ENCODE measurements at places on chromosomes 6 and 20. TPM values are rescaled to one million over a fixed set of nuclear protein-coding genes. Genes with fewer than 3 reads are reported as not detected.

- DNase-seq: no peak
Observed at GRCh38 chr20:35555951-35556645, 14.2 kb downstream of the ERGIC3 start.

DNA sequence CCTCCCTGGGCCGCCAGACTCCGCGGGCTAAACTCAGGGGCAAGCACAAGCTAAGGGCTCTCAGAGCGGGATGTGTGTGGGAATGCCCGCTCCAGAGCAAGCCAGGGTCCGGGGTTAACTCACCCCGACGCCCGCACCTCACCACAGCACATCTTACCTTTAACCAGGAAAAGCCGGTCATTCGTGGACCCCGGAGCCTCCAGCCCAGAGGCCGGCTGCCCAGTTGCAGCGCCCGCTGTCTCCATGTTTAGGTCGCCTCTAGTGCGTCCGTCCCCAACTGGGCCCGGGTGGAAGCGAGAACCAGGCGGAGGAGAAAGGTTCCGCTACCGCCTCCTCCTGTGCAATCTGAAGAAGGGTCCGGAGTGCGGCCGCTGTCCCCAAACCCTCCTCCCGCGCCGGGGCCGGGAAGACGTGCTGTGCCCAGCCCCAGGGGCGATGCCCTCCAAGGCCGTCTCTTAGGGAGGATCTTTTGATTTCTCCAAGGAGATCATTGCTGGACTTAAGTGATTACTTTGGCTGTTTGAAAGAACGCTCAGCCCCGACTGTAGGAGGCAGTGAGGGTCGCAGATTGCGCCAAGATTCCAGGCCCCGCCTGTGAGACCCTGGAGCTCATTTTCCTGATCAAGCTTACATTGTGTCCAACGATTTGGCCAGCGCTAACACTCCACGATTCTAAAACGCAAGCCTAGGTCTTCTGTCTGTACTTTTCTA, at the start of gene TMEM242:
Gene TMEM242, minus strand, starts transcription at position 265 of the 711 bp plus-strand sequence. Its CDS starts 20 bp downstream, at position 245.
- peak; percentile 91 for DNase-seq

DNA sequence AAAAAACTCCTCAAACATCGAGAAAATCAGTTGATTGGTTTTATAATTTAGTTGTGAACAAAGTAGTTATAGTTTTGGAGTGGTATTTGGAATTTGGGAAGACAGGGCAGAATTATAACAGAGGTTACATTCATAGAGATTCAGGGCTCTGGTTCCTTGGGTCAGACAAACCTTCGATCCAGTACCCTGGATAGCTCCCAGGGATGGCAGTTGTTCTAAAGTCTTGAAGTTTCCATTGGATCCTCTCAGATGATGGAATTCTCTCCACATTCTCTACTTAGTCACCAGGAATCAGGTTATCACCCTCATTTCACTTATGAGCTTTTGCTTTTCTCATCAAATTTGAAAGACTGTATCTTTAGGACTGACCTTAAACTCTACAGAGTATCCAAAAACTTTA, 285.1 kb downstream of the CENPW start:
- DNase-seq: no peak

RAMACL gene
- total RNA-seq: 0.44 TPM

- DNase-seq: peak; percentile 43
Observed at GRCh38 chr20:32763202-32764004, 1.2 kb downstream of the DNMT3B start.

ENPP5 gene
- total RNA-seq: 1.4 TPM

- no peak for DNase-seq
Observed at GRCh38 chr6:3659748-3660147, 91.8 kb downstream of the PXDC1 start.

- peak; percentile 39 for DNase-seq
Observed at GRCh38 chr6:110255211-110255750, 75.1 kb downstream of the CDC40 start.

DNA sequence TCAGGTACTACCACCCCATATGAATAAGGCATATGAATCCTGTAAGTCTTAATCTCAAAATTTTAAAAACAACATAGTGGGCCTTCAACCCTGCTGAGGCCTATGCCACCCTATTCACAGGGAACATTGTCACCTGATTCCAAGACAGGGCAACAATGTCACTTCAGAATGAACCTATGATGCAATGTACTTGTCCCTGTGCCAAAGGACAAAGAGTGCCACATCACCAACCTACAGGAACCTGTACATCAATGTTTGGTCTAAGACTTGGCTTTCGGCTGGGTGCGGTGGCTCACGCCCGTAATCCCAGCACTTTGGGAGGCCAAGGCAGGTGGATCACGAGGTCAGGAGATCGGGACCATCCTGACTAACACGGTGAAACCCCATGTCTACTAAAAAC, 318.5 kb upstream of the JARID2 start:
- no peak for DNase-seq

DNA sequence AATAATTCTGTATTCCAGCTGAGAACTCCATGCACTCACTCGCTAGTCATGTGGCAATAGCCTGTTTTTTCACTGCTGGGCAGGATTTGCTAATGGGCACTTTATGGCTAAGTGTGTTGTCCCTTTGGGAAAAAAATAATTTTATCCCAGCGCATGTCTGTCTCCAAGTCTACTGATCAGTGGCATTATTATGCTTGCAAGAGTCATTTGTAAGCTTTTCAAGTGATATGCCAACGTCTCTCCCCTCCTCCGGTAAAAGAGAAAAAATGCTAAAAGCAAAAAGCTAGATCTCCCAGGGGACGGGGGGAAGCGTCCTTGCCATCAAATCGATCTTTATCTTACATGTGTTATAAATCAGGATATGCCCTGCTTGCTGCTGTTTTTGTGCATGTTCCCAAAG, 407.7 kb downstream of the CDH26 start:
- DNase-seq: no peak

- DNase-seq: no peak
Observed at GRCh38 chr20:18533491-18533890, 25.8 kb downstream of the SEC23B start.

DNA sequence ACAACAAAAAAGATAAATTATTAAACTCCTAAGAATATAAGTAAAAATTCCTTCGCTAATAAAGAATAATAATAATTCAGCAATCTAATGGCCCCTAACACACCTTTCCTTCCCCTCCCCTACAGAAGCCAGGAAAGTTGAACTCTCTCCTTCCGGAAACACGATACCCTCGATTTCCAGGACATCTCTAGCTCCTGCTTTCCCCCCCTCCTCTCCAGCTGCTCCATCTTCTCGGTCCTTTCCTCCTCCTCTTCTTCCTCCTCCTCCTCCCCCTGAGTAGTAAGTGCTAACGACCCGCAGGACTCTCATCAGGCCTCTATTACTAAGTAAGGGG, 603 bp downstream of the TASP1 start:
- no peak for DNase-seq

GRCh38 chr20:62342910-62343309, 24.2 kb downstream of the LAMA5 start:
- no peak for DNase-seq

C6orf47 gene
- total RNA-seq: 30.7 TPM

DNA sequence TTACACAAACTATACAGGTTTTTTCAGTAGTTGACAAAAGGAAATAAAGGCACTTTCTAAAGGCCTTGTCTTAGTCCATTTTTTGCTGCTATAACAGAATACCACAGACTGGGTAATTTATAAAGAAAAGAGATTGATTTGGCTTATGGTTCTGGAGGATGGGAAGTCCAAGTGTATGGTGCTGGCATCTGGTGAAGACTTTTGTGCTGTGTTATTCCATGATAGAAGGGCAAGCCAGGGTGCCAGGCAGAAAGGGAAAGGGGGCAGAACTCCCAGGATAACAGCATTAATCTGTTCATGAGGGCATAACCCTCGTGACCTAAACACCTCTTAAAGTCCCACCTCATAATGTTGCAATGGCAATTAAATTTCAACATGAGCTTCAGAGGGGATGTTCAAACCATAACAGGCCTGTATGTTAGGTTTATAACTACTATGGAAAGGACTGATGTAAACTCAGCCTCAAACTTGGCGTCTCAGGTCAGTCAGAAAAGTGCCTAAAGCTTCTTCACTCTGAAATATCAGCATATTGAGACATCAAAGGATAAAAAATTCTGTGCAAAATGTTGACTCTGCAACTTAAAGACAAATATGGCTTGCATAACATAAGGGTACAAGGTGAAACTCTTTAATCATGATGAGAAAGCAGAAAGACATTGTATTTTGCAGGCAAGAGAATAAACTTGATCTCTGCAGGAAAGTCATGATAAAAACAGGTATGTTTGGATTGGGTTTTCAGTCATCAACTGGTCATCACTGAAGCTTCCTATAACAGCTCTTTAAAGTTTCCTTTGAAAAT, 42.8 kb downstream of the RNF217 start:
- no peak for DNase-seq

DNA sequence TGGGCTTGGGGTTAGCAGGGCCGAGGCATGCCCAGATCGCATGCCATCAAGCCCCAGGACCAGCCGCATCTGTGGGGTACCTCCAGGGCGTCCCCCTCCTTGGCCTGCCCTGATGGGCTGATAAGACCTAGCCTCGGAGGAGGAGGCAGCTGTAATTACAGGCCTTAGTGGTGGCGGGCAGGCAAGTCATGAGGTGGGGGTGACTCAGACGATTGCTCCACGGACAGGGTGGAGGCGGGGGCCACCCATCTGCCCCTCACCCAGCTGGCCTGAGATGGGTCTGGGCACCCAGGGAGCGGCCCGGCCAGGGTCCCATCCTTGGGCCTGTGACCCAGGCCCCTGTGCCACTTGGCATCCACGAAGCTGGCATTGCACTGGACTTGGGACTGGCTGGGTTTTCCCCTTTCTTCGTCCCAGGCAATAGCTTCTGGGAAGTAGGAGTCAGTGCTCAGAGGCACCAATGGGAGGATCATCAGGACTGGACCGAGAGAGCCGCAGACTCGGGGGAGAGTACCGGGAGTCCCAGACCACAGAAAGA, 57.5 kb downstream of the CEBPB start:
- no peak for DNase-seq

UFL1 gene
- total RNA-seq: 23.7 TPM

PACRG gene
- not detected for total RNA-seq

DNA sequence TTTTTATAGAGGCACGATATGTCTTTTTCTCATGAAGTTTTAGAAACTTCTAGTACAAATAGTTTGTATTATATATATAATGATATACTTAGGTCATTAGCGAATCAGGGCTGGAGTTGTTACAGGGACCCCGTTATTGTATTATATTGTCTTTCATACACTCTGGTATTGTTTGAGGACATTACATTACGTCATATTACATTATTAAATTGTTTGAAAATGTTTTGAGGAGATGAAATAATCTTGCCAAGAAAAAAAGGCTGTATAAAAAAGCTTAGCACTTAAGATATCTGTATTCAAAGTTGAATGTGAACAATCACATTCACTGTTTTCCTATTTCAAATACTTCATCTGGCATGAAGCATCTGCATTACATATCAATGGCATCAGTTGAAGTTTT, 239.6 kb upstream of the ASCC3 start:
- no peak for DNase-seq

GRCh38 chr20:49607568-49607967, 39.6 kb upstream of the PTGIS start:
- DNase-seq: no peak

- DNase-seq: no peak
Observed at GRCh38 chr20:884983-885952, 30.9 kb downstream of the ANGPT4 start.

TPD52L1 gene
- total RNA-seq: not detected

DNA sequence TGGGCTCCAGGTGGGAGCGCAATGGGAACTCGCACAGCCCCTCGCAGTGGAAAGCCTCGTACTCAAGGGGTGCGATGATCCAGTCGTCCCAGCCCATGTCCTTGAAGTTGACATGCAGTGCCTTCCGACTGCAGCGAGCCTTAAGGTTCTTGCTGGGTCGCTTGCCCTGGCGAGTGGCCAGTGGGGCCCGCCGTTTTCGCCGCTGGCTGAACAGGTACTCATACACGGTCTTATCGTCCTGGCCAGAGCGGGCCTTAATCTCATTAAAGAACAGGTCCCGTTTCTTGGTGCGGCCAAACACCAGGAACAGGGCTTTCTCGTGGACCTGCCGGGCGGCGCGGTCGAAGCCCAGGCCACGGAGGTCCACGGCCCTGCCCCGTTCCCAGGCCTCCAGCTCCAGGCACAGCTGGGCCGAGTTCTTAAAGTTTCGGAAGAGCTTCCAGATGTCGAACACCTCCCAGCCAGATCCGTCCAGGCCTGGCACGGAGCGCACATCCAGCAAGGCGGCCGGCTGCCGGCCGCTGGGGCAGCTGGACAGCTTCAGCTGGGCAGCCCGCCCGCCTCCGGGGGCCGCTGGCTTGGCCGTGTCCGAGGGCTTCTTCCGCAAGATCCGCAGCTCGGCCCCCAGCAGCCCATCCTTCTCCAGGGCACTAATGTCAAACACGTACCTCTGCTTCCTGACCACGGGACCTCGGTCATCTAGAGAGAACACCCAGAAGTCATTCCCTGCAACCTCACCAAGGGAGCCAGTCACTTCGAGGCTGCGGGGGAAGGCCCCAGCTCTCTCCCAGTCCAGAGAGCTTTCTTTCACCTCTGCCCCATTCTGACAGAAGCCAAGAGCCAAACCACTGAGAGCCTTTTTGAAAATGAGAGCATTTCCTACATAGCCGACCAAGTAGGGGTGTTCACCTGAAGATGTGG, 3.7 kb downstream of the GDF5 start:
- DNase-seq: no peak

SRSF3 gene
- 389 TPM for total RNA-seq

- DNase-seq: no peak
Observed at GRCh38 chr6:166774770-166775169, 147.7 kb upstream of the RPS6KA2 start.

DNA sequence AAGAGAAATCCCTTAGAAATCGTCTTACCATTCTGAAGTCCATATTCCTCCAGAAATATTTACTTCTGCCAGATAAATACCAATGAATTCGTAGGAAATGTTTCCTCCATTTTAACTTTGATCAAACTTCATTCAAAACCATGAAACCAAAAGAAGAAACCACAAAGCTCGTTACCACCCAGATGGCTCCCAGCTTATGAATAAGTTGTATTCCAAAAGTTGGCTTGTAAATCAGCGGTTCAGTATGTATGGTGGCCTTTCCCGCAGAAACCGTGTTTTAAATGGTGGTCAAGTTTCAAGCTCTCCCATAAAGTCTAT, 73.6 kb upstream of the RIPOR2 start:
- no peak for DNase-seq
